ENCODE measurements at places on chromosomes 1 and 21.

GRCh38 chr1:15429701-15430149, 8.5 kb upstream of the CTRC start:
- DNase-seq, result peak; percentile 32

DNA sequence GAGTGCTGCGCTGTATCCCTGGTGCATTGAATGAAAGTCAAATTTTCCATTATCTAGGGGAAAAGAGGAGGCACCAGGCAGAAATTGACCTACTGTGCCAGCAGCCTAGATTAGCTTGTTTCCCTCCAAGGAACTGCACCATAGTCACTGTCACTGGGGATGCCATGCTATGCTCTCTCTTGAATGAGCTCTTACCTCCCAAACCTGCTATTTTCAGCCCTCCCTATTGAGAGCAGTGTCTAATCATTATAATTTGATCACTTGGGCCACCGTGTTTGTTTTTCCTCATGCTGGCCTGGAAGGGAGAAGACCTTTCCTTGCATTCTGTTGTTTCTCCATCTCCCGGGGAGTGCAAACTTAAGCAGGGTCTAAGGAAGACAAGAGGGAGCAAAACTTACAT, 492.9 kb downstream of the SIPA1L2 start:
- no peak for DNase-seq

DNA sequence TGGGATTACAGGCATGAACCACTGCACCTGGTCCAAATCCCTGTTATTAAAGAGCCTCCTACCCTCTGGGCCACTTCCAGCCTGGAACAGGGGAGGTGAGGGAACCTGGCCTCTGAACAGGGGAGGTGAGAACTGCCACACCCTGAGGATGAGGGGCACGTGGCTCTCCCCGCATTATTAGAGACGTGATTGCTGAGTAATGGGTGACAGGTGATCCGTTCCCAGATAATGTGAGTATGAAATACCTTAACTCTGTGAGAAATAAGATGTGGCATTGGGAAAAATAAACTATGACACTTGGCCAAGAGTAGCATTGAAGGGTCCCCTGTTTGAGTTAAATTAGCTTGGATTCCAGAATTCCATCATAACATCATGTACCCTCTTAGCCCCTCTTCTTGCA, 13.6 kb upstream of the SLC25A34 start:
- DNase-seq, result no peak

DNA sequence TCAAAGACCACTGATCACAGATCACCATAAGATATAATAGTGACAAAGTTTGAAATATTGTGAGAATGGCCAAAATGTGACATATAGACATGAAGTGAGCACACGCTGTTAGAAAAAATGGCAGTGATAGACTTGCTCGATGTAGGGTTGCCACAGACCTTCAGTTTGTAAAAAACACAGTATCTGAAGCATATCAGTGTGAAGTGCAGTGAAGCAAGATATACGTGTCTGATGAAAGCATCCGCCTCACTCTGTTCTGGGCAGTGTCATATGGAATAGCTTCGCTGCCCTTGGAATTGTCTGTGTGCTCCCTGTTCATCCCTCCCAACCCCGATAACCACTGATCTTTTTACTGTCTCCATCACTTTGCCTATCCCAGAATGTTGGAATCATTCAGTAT, 50.7 kb downstream of the GALNT2 start:
- no peak for DNase-seq

GRCh38 chr1:186066411-186066810, 308.6 kb downstream of the TPR start:
- DNase-seq, result no peak

- no peak for DNase-seq
These were observed 18.8 kb downstream of the PIK3C2B start for GRCh38 chr1:204475656-204476432.

- DNase-seq, result no peak
These were observed 16.8 kb downstream of the OR2T11 start for GRCh38 chr1:248618119-248618518.

- DNase-seq, result peak; percentile 46
These were observed 95.3 kb downstream of the HIVEP3 start for GRCh38 chr1:41823471-41823870.

Measured in renal cortical epithelial cell (primary cell).